Aorta (tissue), 5 donors: ENCODE measurements at places on chromosomes 2 and 18.

DNA sequence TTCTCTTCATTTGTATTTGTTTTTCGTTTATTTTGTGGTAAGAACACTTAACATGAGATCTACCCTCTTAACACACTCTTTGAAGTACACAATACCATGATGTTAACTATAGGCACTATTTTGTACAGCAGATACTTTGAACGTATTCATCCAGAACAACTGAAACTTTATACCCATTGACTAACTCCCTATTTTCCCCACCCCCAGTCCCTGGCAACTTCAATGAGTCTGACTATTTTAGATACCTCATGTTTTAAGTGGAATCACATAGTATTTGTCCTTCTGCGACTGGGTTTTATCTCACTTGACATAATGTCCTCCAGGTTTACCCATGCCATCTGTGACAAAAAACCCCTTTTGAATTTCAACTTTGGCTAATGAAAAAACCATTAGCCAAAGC is 356.3 kb upstream of the CDH20 start:
- no peak for DNase-seq

DNA sequence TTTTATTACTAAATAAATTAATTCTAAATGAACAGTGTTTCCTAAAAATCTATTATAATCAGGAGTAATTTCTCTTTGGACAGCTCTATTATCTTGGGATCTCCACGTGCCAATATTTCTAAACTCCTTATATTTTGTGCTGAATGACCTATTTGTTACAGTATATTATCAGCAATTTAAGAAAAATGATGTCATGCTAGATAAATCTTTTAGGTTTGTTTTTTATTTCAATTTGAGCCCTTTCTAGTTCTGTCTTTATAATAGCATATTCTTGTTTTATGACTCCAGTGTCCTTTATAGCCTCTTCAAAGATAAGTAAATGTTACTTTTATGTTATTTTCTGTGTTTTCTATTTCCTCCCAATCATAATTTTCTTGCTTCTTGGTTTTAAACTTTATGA is 269.2 kb downstream of the CCDC102B start:
- no peak for DNase-seq

DNA sequence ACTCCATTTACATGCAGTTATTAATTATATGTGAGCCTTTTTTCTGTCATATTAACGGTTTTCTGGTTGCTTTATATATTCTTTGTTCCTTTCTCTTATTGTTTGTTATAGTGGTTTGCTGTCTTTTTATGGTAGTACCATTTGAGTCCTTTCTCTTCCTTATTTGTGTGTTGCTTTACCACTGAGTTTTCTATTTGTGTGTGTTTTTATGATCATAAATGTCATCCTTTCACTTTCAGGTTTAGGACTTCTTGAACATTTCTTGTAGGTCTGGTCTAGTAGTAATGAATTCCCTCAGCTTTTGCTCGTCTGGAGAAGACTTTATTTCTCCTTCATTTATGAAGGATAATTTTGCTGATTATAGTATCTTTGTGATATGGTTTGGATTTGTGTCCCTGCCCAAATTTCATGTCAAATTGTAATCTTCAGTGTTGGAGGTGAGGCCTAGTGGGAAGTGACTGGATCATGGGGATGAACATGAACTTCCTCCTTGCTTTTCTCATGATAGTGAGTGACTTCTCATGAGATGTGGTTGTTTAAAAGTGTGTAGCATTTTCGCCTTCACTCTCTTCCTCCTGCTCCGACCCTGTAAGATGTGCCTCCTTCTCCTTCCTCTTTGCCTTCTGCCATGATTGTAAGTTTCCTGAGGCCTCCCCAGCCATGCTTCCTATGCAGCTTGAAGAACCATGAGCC is 11.5 kb downstream of the GCC2 start:
- no peak for DNase-seq

- no peak for DNase-seq
Observed at GRCh38 chr2:47422016-47422415, 19.1 kb downstream of the MSH2 start.

DNA sequence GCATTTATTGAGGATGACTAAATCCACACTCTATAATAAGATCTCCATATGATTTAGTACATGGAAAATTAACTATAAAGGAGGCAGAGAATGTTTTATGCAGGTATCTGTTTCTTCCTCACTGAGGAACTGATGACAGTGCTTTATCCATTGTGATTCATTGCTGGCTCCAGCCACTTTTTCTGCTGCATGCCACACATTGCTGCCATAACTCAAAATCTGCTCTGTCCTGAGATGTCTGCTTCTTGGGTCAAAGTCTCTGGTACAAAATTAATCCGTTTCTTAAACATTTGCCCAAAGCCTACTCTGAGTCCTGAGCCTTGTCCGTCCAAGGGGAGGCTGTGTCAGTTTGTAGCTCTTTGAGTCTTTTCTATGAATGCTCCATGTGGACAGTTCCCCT is 15.5 kb upstream of the ARHGAP28 start:
- DNase-seq = no peak

DNA sequence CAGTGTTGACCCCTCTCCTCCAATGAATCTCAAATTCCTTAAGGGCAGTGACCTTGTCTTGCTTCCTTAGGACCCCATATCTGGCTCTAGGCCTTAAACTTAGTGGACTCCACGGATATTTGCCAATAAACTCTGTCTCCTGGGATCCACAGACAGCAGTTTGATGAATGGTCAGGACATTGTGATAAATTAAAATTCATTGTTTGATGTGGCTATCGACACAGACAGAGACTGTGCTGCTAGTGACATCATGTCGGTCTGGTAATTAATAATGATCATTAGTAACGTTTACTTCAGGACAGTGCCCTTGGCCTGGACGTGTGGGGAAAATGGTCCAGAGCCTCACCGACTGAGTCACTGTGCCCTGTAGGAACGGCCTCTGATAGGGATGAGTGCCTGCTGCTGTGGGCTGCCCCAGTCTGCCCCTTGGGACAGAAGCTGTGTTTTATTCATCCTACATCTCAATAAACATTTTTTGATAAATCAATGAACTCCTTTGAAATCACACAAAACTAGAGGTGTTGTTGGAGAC is 5.2 kb upstream of the SLC35F6 start:
- DNase-seq = no peak

DNA sequence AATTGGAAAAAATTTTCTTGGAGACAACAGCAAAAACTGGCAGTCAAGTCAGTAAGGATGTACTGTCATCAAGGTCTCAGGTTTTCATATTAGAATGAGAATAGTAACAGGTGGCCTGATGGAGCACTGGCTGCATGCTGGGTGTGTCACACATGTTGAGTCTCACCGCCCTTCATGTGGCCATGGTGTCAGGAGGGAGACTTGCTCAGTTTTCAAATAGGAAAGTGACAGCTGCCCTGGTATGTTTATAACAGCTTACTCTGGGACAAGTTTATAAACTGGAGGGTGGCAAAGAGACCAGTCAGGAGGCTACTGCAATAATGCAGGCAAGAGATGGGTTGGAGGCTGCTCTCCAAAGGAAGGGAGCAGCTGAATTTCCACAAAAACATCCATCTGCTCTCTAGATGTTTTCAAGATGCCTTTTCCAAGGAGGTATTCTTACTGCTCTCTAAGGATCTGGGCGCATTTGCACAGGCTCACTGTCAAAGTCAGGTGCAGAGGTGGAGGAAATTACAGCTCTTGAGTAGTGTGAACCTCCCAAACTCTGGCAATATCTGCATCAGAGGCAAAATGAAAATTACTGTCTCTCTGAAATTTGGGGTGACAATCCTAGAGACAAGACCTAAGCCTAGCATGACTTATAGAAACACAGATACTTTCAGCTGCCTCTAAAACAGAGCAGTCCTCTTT is 321.9 kb upstream of the RAB12 start:
- DNase-seq = no peak

DNA sequence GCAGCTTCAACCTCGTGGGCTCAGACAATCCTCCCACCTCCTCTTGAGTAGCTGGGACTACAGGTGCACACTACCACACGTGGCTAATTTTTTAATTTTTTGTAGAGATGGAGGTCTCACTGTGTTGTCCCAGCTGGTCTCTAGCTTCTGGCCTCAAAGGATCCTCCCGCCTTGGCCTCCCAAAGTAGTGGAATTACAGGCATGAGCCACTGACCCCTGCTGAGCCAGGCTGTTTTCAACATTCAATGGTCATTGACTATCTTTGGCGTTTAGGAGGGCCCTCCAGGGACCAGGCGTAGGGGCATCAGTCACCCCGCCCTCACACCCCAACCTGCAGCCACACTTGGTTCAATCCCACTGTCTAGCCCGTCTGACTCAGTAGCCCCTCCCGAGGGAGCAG is 5.2 kb downstream of the MZT2B start:
- no peak for DNase-seq

- no peak for DNase-seq
Observed at GRCh38 chr2:70979180-70979488, 704 bp downstream of the ANKRD53 start.

DNA sequence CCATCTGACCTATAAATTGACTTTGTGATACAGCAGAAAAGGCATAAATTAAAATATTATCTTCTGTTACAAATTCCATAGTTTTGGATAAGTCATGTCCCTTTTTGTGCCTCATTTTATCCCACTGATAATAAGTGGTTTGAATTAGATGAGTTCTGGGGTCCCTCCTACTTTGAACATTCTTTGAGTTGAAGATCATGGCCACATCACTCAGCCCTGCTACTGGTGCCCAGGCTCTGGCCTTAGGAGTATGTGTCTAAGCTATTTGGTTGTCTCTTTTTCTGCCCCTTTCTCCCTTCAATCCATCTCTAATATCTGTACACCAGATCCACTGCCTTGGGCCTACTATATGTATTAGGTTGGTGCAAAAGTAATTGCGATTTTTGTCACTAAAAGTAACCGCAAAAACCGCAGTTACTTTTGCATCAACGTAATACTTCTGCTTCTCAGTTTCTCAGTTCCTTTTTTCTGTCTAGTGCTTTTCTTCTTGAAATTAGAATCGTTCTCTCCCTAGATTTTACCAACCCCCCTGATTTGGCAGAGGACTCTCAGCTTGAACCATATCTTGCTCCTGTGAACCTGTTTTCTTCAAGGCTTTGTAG is 362.5 kb upstream of the TNP1 start:
- DNase-seq = no peak

DNA sequence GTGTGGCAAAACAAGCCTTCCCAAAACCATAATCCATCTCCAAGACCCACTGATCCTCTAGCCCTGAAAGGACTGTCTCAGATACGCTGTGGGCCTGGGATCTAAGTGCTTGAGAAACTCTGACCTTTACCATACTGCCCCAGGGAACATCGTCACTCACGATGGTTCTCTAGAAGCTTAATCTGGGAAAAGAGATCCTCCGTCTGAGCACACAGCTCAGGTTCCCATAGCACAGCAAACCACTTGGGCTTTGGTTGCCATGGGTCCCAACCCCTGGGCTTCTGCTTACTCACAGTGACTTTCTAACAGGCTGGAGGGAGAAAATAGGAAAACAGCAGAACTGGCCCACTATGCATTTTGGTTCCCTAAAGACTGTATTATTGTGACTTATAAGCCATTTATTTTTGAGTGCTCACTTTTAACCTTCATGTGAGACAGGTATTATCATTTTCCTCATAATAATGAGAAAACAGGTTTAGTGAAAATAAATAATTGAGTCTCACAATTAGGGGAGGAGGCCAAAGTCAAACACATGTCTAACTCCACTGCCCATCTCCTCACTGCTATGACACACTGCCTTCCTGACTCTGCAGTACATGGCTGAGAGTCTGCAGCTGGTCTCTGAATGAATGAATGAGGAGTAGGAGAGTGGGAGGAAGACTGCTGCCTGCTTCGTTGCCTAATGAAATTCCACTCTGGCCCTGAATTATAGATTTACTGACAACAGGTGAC is 46.7 kb downstream of the REEP1 start:
- no peak for DNase-seq

DNA sequence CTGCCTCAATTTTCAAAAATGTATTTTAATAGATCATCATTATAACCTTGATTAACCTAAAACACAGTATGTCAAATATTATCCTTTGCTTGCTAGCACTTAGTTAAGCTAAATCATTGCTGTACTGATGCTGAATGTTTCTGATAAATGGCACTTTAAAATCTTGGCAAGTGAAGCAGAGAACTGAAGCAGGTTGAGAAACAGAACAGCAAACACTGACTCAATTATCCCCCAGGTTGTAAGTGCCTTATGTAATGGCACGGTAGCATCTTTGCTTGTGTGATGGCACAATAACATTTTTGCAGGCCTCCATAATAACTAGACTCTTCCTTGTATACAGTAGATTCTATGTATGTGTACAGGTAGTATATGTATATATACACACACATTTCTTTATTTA is 33.8 kb downstream of the ARHGAP15 start:
- no peak for DNase-seq

DNA sequence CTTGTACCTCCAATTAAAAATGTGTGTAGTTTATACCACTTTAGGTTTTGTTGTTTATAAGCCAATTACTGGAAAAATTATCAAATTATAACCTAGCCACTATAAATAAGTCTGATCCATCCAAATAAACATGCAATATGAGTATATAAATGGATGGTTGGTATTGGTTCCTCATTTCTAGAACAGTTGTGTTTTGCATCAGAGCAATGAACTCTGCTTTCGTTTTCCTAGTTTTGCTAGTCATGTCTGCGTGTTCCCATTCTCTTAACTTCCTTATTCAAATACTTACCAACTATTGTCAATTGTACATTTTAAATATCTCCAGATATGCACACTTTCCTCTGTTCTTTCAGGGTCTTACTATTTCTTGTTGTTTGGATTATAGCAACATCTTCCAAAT is 641.7 kb downstream of the NR4A2 start:
- DNase-seq = no peak

DNA sequence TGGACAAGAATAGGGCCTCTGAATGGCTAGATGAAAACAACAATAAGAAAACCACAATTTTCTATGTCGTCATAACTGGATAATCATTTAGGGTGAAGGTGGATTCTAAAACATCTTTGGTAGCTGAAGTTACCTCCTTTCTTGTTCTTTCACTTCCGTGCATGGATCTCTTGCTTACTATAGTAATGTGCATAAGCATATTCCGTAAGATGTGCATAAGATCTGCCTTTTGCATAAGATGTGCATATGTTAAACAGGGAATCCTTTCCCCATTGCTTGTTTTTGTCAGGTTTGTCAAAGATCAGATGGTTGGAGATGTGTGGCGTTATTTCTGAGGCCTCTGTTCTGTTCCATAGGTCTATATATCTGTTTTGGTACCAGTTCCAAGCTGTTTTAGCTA is 353.6 kb downstream of the MTX2 start:
- no peak for DNase-seq

DNA sequence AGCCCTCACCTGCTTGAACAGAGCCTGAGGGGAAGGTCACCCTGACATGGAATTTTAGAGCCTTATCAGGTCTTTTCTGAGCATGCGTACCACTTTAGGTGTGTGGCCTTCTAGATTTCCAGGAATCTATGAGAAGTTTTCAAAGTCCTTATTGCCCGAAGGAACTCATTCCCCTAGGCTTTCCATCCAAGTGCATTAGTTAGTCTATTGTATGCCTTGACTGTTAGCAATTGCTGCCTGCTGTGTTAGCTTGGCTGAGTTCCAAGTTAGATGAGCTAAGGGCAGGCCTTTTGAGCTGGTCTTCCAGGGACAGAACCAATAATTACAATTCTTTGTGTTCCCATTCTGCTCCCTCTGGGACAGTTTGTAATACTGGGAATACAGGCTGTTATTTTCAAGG is 30.8 kb upstream of the PUM2 start:
- no peak for DNase-seq

GRCh38 chr2:68151037-68151436 is 6.7 kb upstream of the PNO1 start:
- DNase-seq = no peak
